ENCODE measurements at places on chromosomes 6 and 20.

DNA sequence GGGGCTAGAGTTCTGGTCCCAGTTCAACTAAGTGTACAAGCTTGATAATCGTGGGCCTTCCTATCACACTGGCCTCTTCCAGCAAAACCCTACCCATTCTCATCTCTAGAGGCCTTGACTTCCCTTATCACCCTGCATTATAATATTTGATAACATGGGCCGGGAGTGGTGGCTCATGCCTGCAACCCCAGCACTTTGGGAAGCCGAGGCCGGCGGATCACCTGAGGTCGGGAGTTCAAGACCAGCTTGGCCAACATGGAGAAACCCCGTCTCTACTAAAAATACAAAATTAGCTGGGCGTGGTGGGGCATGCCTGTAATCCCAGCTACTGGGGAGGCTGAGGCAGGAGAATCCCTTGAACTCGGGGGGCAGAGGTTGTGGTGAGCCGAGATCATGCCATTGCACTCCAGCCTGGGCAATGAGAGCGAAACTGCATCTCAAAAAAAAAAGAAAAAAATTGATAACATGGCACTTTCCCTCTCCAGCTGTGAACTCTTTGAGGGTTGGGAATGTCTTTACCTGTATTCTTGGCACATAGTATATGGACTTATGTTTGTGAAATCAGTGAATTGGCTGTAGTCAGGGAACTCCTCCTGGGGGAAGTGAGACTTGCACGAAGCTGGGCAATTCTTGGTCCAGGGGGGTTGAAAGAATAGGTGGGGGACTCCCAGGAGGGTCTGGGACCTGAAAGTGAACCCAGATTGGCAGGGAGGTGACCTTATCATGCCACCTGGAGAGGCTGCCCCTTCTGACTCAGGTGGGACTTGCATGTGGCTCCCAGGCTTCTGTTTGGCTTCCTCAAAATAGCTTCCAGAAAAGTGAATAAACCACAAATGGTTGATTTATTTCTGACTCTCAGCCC lies 915 bp upstream of the C6orf47 start:
- DNase-seq: no peak

DNA sequence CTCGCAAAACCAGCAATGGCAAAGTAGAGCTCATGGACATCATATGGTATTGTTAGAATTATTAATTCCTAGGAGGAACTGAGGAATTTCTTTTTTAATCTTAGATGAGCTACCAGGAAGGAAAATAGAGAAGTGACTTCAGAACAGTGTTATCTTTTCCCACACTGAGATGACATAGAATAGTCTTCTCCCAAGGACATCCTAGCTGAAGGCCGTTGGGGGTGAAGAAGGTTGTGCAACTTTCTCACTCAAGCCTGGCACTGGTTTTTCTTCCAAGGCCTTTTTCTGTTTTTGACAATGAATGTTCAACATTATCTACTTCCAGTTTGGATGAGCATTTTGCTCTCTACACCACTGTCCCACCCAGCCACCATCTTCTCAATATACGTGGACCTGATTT lies 35.8 kb upstream of the MAS1 start:
- no peak for DNase-seq

DNA sequence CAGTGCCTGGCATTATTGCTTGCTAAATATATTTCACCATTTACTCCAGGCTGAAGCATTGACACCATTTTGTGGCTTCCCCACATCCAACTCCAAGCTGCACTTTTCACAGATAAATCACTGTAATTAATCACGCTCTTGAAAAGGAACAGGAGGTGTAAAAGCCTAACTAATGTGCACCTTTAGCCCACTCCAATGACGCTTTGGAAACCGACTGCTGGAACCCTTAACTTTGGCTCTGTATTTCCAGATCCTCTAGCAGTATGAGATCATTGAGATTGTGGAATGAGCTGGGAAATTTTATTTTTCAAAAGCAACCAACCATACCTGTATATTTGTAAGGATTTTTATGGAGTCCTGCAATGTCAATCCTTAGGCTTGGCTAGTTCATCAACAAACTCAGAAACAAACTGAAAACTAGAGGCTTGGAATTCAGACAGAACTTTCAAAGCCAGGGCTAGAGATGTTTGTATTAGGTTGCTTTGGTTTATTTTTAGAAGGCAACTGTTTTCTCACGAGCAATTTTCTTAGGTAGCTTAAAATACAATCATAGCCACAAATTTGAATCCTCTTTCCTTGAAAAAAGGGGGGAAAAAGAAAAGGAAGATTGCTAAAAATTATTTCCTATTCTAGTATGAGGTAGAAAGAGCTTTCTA lies 52.8 kb upstream of the UTRN start:
- no peak for DNase-seq

DNA sequence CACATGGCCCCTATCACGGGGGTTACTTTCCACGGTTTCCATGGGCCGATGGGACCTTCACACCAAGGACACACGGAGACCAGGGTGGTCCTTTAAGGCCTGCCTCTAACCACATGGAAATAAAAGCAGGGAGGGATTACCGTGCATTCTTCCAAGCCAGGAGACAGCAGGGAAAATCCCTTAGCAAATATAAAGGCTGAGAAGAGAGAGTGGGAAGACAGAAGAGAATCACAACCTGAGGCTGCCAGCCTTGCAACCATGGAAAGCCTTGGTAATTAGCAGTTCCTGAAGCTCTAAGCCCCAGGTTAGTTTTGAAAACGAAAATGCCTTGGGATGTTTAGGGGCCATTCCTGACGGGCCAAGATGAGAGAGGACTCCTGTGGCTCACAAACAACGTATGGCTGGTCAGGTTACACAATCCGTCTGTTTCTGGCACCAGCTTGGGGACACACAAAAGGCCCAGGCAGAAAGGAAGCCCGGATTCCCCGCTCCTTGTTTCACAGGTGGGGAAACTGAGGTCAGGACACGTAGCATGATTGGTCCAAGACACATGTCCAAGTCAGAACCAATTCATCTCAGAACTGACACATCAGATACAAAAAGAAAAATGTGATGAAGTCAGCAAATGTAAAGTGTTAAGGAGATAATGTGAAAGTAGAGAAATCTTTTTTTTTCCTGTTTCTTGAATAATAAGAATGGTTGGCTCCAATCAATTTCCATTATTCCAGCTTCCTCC lies 2.8 kb downstream of the PREX1 start:
- no peak for DNase-seq

DNA sequence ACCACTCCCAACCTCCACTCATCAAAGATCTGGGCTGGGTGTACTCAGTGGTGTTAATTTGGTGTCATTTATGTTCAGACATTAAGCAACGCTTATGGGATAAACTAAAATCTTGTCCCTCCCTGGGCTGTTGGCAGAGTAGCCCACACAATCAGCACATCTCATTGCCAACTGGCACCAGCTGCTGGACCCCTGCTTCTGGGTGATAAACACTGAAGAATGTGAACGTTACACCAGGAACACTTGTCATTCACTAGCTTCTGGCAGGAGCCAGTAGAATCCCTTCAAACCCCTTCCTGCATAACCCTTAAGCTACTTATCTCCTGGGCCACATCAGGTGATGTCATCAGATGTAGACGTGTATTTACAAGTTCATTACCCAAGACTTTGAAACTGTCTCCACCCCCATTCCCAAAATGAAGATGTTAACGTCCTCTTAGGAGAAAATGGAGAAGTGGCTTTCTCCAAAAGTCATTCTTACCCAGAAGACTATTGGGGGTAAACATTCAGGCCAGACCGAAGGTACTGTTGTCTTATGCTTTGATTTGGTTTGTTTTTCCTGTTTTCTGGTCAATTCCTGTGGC lies 107.8 kb upstream of the CD93 start:
- no peak for DNase-seq

GRCh38 chr6:70130865-70131264 lies 172.0 kb downstream of the COL9A1 start:
- no peak for DNase-seq

- DNase-seq: no peak
Observed at GRCh38 chr6:168050225-168050880, 28.7 kb downstream of the FRMD1 start.

GRCh38 chr6:130825772-130826441 lies 1.3 kb upstream of the SMLR1 start:
- no peak for DNase-seq

DNA sequence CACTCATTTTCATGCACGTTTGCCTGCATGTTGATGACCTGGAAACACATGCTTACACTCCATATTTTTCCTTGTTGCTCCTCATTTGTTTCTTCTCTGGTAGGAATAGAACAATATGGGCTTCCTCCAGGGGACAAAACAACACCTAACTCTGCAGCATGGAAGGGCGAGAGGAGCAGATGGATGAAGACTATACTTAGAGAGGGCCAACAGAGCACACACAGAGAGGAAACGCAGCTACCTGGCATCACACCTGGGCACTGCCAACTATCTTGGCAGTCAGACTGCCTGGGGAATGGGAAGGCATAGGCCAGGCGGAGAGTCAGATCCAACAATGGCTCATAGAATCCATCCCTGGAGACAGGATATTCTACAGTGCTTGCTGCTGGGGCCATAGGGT lies 290.9 kb downstream of the CD83 start:
- DNase-seq: no peak

GRCh38 chr20:54061101-54061881 lies 9.1 kb downstream of the BCAS1 start:
- DNase-seq: no peak

GRCh38 chr6:129598244-129599187 lies 111.5 kb downstream of the ARHGAP18 start:
- no peak for DNase-seq

GRCh38 chr6:167827583-167828324 lies 1.0 kb downstream of the AFDN start:
- no peak for DNase-seq

GRCh38 chr6:144341831-144342527 lies 56.8 kb downstream of the UTRN start:
- DNase-seq: no peak

DNA sequence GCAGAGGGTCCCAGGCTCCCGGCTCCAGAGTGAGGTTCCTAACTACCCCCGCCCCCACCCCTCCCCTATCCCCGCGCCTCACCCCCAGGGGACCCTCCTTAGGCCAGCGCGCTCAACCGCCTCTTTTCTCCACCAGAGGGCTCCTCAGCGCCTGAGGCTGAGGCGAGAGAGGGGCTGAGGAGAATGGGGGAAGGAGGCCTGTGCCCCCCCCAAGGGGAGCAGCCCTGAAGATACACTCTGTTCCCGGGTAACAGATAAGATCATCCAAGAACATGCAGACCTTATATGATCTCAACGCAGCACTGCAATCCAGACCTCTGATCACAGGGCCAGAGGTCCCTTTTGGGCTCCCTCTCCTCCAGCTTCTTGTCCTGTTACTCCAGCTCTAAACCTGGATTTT lies 43.3 kb upstream of the MRPS10 start:
- no peak for DNase-seq

DNA sequence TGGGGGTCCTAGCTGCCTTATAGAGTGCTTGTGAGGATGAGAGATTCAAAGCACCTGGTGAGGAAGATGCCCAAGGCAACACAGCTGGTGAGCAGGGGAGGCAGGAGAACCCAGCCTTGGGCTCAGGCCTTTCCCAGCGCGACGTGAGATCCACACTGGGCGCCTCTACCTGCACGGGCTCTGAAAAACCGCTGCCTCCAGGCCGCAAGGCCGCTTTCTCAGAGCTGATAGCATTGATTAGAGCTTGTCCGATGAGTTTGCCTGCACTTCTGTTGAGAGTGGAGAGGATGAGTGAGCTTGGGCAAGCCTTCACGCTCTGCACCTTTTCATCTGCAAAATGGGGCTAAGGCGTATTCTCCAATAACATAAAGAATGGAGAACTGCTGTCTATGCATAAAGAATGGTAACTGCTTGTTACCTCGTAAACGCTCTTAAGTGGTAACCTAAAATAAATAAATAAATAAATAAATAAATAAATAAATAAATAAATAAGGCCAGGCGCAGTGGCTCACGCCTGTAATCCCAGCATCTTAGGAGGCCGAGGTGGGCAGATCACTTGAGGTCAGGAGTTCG lies 916 bp downstream of the PABPC1L start:
- no peak for DNase-seq

DNA sequence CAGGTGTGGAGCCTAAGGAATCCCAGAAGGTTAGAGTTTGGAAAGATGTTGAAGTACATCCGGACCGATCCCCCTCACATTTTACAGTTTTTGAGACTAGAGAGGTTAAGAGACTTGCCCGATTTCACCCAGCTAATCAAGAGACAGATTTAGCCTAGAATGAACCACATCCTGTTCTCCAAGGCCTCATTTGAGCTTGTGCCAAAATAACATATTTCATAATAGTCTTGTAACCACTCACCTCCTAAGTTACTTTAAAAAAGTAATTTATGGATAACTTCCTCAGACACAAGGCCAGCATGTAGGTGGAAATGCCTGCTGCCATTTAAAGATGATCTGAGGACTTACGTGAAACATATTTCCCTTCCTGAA lies 39.8 kb upstream of the ARHGAP18 start:
- DNase-seq: no peak

DNA sequence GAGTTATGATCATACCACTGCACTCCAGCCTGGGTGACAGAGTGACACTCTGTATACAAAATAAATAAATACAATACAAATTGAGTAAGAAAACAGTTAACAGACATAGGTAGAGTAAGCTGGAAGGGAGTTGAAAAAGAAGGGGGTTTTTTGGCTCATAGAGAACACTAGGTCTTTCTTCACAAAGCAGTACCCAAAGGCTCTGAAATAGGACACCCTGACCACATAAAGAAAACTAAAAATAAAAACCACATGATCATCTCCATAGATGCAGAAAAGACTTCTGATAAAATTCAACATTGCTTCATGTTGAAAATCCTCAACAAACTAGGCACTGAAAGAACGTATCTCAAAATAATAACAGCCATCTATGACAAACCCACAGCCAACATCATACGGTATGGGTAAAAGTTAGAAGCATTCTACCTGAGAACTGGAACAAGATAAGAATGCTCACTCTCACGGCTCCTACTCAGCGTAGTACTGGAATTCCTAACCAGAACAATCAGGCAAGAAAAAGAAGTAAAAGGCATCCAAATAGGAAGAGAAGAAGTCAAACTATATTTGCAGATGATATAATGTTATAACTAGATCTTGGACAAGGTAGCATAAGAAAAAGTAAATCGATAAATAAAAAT lies 48.6 kb downstream of the TOMM6 start:
- no peak for DNase-seq

GRCh38 chr6:3391902-3392458 lies 64.9 kb downstream of the SLC22A23 start:
- DNase-seq: no peak

DNA sequence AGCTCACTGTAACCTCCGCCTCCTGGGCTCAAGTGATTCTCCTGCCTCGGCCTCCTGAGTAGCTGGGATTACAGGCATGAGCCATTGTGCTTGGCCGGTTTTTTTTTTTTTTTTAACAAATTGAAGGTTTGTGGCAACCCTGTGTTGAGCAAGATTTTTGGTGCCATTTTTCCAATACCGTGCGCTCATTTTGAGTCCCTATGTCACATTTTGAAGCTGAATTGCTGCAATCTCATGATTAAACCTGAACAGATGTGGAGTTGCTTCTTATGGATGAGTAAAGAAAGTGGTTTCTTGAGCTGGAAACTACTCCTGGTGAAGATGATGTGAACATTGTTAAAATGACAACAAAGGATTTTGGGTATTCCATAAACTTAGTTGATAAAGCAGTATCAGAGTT lies 16.6 kb downstream of the SASH1 start:
- no peak for DNase-seq
